ENCODE measurements at places on chromosomes 12 and 14.

- DNase-seq, result no peak
Observed at GRCh38 chr14:87935081-87935828, 57.7 kb downstream of the GALC start.

DNA sequence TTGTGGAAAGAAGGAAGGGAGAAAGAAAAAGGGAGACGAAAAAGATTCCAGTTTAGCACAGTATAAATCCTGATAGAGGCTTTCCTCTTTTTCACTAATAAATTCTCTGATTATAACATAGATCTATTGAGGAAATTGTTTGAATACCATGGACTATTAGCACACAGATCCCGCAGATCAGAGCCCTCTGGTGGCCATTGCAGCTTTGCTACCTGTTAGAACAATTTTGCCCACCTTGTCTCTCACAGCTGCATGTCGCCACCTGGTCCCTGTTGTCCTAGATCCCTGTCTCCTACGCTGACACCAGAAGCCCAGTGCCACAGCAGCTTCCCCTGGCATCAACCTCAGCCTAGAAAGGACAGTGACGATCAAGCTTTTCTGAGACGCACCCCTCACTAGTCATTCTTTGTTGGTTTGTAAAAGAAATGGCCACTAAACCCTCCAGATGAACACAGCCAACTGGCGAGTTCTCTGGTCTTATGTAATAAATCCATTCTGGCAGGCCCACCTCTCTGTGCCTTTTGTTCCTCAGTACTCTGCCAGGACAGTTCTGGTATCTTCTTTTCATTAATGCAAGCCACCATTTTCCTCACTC, 9.9 kb downstream of the GPHB5 start:
- no peak for DNase-seq

GRCh38 chr14:74888164-74889158, 6.7 kb downstream of the DLST start:
- DNase-seq, result no peak

DNA sequence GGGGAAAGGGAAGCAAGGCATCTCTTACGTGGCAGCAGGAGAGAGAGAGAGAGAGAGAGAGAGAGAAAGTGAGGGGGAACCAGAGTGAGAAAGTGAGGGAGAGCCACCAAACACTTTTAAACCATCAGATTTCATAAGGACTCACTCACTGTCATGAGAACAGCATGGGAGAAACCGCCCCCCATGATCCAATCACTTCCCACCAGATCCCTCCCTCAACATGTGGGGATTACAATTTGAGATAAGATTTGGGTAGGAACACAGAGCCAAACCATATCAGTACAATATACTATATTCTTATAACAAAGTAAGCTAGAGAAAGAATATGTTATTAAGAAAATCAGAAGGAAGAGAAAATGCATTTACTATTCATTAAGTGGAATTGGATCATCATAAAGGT, 53.7 kb upstream of the PLXNC1 start:
- DNase-seq, result no peak

GRCh38 chr14:54470701-54471100, 18.1 kb downstream of the GMFB start:
- DNase-seq, result no peak

DNA sequence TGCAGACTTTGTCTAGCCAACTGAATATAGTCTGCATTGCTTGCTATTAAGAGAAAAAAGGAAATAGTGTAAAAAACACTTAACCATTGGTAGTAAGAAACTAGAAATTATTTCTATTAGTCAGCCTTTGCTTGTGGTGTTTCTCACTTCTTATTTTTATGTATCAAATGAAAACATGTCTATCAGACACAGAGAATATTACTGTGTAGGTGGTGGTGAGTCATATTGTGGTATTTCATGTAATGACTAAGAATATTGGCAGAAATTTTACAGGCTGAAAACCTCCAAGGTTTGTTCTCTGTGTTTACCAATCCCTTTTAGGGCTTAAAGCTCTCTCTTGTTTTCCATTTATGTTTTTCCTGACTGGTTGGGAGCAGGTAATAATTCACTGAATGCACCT, 87.2 kb downstream of the DAAM1 start:
- no peak for DNase-seq

DNA sequence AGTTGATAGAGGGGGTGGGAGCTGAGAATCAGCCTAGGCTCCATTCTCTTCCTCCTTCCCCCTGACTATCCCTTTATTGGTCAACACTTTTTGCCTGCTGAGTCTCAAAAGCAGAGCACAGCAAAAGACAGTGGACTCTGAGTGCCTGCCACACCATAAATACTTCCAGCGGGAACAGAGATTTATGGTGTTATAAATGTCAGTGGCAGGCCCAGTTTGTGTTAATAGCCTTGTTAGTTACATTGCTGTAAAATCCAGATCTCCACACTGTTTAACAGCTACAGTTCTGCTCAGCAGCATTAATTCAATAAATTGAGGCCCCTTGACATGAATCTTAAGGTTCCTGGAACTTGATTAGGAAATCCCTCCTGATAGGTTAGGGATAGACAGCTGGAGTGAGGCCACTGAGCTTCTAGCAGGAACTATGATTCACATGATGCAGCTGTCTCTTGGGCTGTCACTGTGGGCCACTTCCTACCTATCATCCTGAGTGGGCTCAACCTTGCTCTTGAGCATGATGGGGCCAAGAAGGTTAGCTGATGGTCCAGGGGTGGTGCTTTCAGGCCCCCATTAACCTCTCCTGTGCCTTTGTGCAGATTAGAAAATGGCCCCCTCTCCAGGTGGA, 295.2 kb upstream of the SRRM4 start:
- no peak for DNase-seq

DNA sequence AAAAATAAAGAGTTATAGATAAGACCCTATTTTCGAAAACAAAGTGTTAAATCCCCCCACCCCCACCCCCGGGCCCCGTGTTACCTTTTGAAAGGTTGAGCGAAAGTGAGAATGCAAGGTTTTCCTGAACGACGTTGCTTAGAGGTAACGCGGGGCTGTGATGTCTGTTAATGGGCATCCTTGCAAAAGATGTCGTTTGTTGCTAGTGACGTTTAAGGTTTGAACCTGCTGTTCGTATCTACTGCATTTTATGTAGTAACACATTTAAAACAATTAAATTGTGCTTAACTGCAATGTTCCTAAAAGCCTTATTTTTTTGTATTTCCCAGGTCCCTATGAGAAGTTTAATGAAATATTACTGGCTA, 1.2 kb downstream of the CPSF6 start:
- peak; percentile 60 for DNase-seq

GRCh38 chr12:82357845-82358199, 365 bp downstream of the CCDC59 start:
- DNase-seq, result no peak

DNA sequence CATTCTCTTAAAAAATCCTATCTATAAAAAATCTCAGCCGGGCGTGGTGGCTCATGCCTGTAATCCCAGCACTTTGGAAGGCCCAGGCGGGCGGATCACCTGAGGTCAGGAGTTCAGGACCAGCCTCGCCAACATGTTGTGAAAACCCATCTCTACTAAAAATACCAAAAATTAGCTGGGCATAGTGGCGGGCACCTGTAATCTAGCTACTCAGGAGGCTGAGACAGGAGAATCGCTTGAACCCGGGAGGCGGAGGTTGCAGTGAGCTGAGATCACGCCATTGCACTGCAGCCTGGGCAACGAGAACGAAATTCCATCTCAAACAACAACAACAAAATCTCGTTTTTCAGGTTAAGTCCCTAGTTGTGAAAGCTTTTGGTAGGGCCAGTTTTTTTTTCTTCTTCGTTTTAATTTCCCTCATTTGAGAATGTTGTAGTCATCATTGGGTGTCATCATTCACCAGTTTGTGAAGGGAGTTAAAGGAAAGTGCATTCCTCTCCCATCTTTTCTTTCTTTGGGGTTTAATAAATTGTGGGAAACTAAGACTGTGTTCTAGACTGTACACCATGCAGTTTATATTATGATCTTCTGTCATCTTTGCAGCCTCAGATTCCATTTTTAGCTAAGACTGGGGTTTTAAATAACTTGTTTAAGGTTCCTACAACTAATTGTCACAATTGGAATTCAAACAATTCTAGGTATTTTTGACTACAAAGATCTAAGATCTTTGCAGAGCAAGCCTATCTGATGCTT, 23.9 kb downstream of the MDM2 start:
- no peak for DNase-seq

DNA sequence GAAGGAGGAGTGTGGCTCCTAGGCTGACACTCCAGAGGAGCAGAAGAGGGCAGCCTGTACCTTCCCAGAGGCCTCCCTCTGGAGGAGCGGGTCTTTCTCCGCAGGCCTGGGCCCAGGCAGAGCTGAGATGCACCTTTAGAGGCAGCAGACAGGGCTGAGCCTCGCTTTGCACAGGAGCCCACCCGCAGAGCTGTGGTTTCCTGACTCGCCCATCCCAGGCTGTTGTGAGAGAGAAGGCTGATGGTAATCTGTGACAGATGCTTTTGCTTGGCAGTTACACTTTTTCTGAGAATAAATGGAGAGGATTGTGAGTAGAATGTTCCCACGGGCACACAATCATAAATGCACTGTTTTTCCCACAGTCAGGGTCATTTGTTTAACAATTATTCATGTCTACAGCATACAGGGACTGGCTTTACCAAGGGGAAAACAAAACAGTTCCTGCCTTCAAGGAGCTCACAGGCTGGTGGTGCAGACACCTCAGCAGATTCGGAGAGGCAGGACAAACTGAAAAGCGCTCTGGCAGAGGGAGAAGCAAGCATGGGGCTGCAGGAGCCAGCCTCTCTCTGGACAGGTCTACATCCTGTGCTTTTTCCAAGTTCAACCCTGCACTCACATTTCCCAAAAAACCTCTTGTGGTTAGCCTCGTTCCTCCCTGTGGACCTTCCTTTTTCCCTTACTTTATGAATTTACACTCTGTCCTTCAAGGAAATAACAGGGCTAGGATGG, 13.9 kb downstream of the EVL start:
- DNase-seq, result peak; percentile 61

GRCh38 chr12:131872154-131873051, 22.0 kb upstream of the ULK1 start:
- DNase-seq, result no peak

Measured in eye (tissue), 1 donor.